ENCODE measurements at places on chromosomes 7 and 10.

DNA sequence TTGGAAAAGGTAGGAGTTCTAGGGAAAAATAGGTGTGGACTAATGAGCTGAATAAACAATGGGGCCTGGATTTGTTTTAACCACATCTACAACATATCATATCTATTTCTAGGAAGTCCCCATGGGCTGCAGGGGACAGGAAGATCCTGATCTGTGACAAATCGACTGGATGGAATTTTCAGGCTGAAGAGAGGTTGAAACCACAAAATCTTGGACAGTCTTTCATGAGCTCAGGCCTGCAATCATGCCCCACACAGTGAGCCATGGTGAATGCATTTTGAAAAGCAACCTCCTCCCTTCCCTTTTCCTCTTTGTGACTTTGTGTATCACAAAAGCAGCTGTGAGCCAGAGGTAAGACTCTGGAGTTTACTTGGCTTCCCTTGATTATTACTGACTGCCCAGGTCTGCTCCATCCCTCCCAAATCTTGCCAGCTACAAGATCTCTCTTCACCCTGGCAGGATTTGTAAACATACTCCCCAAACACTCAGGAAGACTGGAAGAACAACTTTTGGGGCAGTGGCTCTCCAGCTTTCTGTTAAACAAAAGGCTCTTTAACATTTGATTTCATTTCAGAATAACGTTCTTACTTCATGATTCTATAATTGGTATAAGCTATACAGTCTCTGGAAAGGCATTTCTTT lies 66.4 kb downstream of the ASAH2B start:
- DNase-seq: no peak

DNA sequence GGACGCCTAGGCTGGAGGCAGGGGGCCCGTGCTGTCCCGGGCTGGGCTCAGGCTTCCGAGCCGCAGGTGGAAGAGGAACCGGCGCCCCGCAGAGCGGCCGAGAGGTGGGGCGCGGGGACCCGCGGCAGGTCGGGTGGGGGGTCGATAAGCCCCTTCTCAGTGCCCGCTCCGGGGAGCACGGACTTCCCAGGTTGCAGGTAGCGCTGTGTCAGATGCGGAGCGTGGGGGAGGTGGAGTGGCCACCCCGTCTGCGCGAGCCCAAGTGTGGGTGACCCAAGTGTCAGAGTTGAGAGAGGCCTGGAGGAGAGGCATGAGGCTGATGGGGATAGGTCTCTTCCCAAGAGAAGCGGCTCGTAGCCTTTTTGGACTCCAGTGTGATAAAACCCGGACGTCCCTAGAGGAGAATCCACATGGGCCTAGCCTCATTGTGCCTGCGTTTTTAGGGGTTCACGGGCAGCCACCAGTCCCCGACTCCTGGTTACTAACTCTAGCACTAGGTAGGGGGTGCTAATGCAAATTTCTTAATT lies 580 bp downstream of the EEPD1 start:
- DNase-seq: peak; percentile 8

GRCh38 chr7:107253599-107253998 lies 84.8 kb downstream of the HBP1 start:
- DNase-seq: no peak

GRCh38 chr10:11170993-11171851 lies 153.6 kb downstream of the CELF2 start:
- DNase-seq: peak; percentile 70

- no peak for DNase-seq
These were observed 26.6 kb upstream of the LMTK2 start for GRCh38 chr7:98079891-98080648.

GRCh38 chr10:85603151-85603940 lies 763.2 kb downstream of the GRID1 start:
- DNase-seq: no peak

- no peak for DNase-seq
These were observed 9.8 kb downstream of the NKX6-2 start for GRCh38 chr10:132776186-132776585.

DNA sequence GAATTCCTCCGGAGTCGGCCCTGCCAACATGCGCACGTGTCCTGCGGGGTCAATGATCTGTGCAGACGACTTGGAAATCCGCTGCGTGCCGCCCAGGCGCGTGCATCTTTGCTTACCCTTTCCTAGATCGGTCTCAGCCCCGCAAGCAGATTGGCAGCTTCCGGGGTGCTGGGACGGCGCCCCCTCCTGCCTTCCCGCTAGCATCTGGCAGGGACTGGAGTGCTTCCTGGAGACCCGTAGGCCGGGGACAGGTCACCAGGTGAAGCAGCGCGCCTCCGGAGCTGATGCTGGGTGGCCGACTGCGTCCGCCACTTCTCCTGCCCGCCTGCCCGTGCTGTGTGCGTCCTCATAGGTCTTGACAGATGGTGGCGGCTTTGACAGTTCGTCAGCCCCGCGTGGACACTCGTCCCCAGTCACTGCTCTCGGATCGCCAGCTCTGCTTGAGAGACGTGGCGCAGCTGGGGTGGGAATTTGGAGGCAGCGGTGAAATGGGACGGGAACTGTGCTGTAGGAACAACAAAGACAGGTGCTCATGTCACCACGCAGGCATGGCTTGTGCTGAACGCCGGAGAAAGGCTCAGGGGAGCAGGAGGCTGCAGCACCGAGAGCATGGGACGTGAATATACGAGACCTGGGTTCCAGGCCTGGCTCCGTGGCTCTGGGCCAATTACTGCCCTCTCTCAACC lies 21.9 kb upstream of the KCNK18 start:
- no peak for DNase-seq

GRCh38 chr10:105844241-105844640 lies 1203.2 kb downstream of the SORCS3 start:
- no peak for DNase-seq

GRCh38 chr10:53209944-53210611 lies 437.5 kb upstream of the MBL2 start:
- DNase-seq: no peak

DNA sequence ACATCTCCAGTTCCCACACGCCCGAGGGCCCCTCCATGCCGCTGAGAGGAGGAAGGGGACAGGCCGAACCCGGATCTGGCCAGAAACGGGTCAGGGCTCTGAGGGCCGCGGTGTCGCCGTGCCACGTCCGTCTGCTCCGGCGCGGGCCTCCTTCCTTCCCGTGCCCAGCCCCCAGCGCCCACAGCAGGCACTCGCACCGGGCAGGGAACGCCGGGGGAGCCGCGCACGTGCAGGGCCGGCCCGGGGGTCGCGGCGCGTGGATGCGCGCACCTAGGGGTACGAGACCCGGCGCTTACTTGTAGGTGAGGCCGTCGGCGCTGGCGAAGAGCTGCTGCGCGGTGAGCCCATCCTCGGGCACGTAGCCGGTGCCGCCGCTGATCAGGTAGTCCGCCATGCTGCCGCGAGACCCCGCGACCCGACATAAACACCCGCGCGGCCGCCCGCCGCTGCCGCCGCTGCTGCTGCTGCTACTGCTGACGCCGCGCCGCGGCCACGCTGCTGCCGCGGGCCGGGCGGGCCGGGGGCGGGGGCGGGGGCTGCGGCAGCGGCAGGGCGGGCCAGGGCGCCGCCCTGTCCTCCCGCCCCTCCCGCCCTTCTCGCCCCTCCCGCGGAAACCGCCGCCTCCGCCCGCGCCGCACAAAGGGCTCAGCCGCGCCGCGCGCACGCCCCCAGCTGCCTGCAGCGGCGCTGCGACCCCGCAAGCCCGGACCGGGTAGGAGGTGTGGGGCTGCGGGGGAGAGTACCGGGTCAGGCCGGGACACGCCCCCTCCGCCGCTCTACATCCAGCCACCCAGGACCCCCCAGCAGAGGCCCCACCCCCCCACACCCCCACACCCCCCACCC lies 4.1 kb downstream of the IMPDH1 start:
- peak; percentile 37 for DNase-seq
